ENCODE measurements at places on chromosomes 5 and 9.

- no peak for DNase-seq
Measured at GRCh38 chr5:150780816-150781221, 2.3 kb downstream of the SMIM3 start.

GRCh38 chr5:149831492-149831891 lies 101.4 kb downstream of the PPARGC1B start:
- DNase-seq, result no peak

DNA sequence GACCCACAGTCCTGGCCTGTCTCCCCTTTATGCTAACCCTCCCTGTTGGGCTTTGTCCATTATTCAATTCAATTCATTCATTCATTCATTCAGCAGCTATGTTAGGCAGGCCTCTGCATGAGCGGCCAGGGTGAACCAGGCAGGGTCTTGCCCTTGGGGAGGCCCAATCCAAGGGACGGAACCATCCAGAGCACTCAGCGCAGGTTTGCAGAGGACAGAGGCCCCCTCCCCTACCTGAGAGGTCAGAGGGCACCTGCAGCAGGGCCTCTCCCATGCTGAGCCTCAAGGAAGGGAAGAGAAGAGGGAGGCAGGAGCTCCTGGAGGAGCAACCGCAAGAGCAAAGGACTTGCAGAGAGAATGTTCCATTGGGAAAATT lies 61.4 kb downstream of the C9orf50 start:
- no peak for DNase-seq

DNA sequence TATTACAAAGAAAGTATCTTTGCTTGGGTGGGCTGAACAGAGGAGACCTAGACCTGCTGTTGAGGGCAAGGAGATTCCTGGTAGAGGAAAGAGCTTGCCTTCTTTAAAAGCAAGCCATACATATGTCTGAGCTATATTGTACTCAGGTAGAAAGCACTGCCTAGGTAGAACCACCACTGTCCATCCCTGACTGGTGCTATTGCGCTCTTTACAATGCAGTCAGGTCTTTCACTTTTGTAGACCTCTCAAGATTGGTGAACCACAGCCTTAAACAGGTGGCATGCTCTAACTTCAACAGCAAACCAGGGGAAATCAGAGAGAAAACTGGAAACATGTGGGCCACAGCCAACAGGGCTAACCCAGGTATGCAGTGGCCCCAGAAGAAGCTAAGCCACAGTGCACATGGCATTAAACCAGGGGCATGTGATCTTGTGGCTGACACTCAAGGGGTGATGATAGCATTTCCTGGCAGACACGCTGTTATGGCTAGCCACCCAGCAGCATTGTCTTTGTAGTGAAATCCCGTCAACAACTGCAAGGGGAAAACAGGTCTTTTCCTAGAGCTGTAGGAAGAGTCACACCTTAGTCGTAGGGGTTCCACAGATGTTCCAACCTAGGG lies 253.9 kb upstream of the PCSK5 start:
- no peak for DNase-seq

- DNase-seq, result no peak
Measured at GRCh38 chr9:90801973-90802322, 329 bp downstream of the SYK start.

- DNase-seq, result no peak
Measured at GRCh38 chr5:81856948-81857928, 106.3 kb upstream of the SSBP2 start.

DNA sequence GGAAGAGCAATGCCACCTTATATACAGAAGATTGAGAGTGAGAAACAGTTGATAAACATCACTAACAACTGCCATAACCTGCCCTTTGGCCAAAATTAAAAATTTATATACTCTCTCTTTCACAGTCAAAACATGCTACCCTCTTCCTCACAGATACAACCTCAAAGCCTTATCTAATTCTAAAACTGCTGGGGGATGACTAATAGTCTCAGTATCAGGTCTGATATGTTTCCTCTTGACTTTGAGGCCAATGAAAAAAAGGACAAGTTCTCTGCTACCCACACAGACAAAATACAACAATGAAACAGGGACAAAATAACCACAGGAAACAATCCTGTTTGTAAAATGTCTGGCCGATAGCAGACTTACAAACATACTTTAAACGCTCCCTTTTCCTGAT lies 485.6 kb upstream of the NUDT12 start:
- DNase-seq, result no peak

GRCh38 chr9:136232969-136233368 lies 12.6 kb downstream of the QSOX2 start:
- no peak for DNase-seq

GRCh38 chr5:102969641-102970040 lies 150.3 kb downstream of the GIN1 start:
- no peak for DNase-seq

GRCh38 chr9:28014212-28014611 lies 440.9 kb upstream of the C9orf72 start:
- DNase-seq, result no peak

GRCh38 chr5:40495237-40495635 lies 184.5 kb upstream of the PTGER4 start:
- DNase-seq, result no peak

DNA sequence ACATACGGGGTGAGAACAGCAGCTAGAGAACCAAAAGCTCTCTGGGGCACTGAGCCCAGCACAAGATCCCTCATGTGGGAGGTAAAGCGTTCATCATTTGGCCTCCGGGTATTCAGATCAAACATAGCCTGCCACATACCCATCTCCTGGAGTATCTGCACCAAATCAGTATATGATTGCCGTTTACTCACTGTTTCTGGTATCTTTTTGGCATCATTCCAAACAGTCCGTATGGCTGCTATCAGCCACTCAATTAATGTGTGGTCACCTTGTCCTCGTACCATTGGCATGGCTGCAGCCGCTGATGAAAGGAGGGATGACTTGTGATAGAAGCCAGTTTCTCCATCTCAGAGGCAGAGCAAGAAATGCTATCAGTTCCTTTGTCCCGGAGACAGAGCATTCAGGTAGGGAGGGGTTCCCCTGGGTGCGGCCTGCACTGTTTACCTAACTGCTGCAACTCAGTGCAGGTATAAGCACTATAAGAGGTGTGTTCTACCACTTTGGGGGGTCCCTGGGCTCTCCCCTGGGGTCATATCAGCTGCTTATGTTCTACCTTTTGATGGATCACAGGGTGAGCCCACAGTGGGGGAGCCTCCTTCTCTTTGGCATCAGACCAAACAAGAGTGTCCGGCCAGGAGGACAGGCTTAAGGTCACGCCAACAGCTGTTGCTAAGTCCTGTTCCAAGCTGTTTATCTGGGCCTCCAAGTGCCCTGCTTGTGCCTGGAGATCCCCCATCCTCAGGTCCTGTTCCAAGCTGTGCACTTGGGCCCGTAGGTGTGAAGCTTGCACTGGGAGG lies 9.4 kb downstream of the DMAC1 start:
- no peak for DNase-seq
